Daoy (cell line): ENCODE measurements at places on chromosomes 5 and 9. TPM values are rescaled to one million over a fixed set of nuclear protein-coding genes. Genes with fewer than 3 reads are reported as not detected.

The SLC34A1 gene
- not detected in 2 replicates for total RNA-seq

The LIX1 gene
- total RNA-seq, result not detected in 2 replicates

The EIF4E1B gene
- total RNA-seq, result not detected in 2 replicates

The LHX3 gene
- not detected in 2 replicates for total RNA-seq

DNA sequence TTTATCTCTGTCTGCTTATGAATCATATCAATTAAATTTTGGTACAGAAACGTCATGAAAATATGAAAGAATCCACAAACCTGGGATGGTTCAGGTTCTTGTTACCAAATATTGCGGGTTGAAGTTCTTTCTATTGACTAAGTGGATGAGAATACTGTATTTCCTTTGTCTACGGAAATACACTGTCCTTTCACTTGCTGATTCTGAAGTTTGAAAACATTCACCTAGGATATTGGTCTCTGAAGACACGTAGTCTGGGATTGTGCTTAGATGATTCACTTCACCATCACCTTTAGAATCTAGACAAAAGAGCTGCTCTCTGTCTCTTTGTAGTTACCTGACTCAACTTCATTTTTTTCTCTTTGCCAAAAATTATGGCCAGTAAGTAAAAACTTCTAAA is 222.4 kb downstream of the FBN2 start:
- no peak for DNase-seq

- DNase-seq, result no peak
Observed at GRCh38 chr9:26219961-26220360, 541.7 kb upstream of the TUSC1 start.

The ECM2 gene
- total RNA-seq, result 0.15 and 0.17 TPM in 2 replicates

The HACD4 gene
- not detected in 2 replicates for total RNA-seq
